Kidney epithelial cell (primary cell): ENCODE measurements at places on chromosomes 2 and 18.

DNA sequence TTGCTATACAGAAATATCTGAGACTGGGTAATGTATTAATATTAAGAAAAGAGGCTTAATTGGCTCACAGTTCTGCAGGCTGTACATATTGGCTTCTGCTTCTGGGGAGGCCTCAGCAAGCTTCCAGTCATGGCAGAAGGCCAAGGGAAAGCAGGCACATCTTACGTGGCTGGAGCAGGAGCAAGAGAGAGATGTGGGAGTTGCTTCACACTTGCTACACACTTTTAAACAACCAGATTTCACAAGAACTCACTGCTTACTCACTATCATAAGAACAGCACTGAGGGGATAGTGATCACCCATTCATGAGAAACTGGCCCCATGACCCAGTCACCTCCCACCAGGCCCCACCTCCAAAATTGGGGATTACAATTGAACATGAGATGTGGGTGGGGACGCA, 50.6 kb downstream of the MAPRE2 start:
- no peak for DNase-seq

- no peak for DNase-seq
Measured at GRCh38 chr2:225494100-225494459, 94.6 kb downstream of the NYAP2 start.

DNA sequence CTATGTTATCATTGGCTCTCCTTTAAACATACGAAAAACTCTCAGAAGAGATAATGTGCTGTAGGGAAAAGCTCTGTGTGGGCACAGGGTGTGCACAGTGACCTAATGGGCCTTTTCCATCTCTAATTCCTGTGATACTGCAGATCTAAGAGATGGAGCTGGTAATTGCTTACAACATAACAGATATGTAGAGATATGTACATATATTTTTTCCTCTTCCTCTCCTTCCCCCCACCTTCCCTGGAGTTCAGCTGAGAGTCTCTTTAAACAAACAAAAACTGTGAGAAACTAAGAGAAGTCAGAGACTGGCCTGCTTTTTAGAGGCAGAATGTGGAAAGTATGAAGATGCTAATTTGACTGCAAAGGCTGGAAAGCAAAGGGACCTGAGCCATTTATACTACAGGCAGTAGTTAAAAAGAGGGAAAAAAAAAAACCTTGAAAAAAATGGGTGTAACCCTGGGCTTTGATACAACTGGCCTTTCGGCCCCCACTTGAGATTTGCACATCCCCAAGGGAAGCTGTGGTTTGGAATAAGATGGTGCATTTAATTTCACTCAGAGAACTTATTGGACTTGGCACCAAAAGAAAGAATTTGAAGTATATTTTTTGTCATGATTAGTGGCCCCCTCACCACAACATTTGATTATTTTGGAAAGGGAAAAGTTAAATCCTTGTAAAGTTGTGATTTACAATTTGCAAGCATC, 502.2 kb upstream of the ZEB2 start:
- DNase-seq, result no peak

DNA sequence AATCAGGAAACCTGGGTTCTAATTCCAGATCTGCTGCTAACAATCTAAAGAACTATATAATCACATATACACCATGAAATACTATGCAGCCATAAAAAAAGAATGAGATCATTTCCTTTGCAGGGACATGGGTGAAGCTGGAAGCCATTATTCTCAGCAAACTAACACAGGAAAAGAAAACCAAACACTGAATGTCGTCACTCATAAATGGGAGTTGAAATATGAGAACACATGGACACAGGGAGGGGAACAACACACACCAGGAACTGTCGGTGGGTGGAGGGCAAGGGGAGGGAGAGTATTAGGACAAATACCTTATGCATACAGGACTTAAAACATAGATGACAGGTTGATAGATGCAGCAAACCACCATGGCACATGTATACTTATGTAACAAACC, 33.2 kb downstream of the CDH2 start:
- no peak for DNase-seq

DNA sequence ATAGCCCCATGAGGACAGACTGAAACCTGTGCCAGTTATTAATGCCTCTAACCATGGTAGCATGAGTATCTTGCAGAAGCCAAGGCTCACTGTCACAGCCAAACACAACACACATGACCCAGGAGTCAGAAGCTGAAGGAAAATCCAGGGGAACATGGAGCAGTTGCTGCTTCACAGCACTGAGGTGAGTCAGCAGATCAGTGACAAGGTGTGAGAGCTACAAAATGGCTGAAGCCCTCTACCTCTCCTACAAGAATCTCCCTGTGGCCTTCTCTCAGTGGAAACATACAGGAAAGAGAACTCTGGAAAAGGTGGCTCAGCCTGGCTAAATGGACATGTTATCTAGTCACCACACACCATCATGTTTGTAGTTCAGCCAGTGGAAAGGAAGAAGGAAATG, 93.5 kb downstream of the NAB1 start:
- DNase-seq, result no peak

DNA sequence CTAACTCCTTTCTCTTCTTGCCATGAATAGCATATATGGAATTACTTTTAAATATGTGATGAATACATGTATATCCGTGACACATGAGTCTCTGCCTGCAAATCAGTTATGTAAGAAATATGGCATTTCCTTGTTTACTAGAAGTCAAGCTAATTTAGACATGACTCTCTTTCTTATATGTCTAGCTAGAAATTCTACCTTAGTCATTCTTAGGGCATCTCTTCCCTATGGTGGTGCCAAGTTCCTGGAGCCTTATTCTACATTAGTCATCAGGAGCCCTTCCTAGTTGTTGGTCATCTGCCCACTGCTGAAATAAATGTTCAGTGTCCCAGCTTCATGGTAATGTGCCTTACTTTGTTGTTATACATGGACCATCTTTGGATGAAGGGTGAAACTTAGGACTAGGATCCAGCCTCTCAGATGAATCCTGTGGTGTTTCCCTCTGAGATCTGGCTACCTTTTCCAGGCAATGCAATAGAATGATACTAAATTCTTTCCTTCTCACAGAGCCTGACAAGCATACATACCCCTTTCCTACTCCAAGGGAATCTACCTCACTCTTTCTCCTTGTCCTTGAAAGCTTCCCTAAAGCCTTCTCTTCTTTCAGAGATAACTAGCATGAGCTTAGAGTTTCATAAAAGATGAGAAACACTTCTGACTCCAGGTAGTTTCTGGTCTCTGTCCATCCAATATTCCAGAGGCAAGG, 415.3 kb upstream of the VWC2L start:
- DNase-seq, result peak; percentile 44

- no peak for DNase-seq
Measured at GRCh38 chr2:156349605-156350004, 17.1 kb upstream of the NR4A2 start.

DNA sequence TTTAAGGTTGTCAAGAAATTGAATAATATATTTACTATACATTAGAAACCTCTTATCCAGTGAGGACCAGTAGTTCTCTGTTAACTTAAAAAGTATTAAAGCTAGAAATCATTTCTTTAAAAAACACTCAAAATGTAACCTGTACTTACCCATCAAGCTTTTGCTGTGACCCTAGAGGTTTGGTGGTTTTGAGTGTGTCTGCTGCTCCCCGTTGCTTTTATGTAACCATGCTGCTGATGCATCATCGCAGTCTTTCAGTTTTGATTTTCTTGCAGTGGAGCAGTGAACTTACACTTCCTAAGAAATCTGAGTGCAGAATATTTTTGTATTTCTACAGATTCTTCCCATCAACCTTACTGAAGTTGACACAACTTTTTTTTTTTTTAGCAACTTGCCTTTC, 34.2 kb downstream of the MRPS9 start:
- DNase-seq, result no peak

DNA sequence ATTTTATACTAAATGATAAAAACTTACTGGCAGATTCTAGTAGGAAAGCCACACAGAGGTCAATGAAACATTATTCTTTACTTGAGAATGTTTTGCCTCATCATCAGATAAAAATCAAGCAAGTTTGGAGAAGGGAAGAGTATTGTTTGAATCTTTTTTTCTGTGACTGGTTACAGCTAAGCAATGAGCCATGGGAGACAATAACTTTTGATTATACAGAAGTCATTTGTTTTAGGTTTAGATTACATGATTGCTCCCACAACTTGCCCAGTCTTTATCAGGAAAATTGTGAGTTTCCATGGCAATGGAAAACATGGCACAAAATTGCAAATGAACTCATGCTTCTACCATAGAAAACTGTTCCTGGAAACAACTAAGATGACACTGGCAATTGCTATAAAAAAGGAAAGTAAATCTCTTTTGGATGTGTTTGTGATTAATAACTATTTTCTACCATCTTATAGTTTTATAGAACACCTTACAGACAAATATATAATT, 476.8 kb downstream of the MBD2 start:
- DNase-seq, result no peak

- no peak for DNase-seq
Measured at GRCh38 chr2:40095000-40095399, 315.9 kb upstream of the THUMPD2 start.

DNA sequence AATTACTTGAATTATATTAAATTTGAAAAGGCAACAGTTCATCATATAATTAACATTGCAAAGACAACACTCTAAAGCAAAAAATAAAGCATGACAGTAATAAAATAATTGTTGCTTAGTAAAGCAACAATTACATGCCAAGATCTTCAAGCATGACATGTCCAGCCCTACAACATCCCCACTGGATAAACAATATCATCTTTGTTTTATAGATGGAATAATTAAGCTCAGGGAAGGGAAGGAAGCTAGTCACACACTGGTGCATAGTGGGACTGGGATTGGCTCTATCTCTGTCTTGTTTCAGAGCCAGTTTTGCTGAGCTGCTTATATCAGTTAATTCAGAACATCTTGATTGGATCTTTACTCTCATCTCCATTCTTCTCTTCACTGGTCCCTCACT, 49.9 kb upstream of the PARD3B start:
- no peak for DNase-seq

DNA sequence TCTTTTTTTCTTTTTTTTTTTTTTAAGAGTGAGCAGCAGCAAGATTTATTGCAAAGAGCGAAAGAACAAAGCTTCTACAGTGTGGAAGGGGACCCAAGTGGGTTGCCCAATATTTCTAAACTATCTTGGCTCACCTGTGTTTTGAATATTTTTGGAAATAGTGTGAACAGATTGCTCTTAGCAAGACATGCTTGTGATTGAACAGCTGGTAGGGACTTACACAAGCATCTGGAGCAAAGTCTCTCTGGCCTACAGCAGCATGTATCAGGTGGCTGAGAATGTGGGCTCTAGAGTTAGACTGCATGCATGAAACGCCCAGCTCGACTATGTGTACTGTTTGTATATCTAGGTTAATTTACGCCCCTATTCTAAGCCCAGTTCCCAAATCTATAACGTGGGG, 40.3 kb upstream of the FBXO11 start:
- no peak for DNase-seq
